Choroid plexus epithelial cell (primary cell): ENCODE measurements at places on chromosomes 11 and 22.
A peak's percentile ranks its signal among the peaks of the same experiment; 100 is the strongest.

- peak; percentile 91 for DNase-seq
Observed at GRCh38 chr22:36856121-36856791, 4.5 kb upstream of the NCF4 start.

GRCh38 chr22:36948273-36949225 lies 35.1 kb downstream of the CSF2RB start:
- no peak for DNase-seq

DNA sequence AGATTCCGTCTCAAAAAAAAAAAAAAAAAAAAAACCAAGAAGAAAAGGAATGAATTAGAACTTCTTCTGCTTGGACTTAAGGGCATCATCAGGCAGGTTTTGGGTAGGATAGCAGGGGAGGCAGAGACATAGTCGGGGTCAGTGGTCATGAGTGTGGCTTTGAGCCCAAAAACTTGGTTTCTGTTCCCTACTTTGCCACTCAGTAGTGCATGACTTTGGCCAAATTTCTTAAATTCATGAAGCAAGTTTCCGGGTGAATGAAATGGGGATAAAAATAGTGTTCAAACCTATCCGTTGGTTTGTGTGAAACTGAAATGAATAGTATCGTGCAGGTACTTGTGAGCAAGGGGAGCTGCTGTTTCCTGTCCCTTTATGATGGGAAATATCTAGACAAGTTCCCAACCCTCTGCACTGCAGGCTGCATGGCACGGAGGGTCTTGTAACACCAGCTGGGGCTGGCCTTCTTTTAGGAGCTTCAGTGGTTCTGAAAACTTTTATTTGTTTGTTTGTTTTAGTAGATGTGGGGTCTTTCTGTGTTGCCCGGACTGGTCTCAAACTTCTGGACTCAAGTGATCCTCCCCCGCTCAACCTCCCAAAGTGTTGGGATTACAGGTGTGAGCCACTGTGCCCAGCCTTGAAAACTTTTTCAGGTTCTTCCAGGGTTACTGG lies 18.4 kb downstream of the NEAT1 start:
- peak; percentile 73 for DNase-seq

DNA sequence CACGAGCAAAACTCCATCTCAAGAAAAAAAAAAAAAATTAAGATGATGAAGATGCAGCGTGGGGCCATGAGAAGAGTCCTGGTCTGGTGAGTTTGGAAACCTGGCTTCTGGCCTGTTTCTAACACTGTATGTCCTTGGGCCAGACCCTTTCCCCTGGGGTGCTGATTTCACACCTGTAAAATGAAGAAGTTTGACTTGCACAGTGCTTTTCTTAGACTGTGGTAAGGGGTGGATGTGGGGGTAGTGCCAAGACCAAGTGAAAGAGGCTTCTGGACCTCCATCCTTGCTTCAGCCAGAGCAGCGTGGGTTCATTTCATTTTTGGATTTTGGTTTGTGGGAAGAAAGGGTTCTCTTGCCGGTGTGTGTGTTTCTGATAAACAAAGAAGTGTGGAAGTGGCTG lies 42.1 kb downstream of the PTPRJ start:
- no peak for DNase-seq

DNA sequence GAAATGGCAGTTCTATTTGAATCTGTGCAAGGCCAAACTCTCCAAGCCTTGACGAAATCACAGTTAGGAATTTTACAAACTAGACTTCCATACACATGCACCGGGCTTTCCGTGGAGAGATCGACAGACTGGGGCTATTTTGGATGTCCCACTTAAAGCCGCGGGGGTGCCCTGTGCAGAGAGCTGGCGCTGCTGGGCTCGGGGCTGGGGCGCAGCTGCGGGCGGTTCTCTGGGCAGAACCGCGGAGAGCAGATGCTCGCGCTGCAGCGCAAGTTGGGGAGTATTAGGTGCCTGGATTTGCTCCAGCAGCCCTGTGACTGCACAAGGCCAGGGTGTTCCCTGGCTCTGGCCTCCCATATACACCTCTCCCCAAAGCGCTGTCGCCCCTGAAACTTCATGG lies 67.2 kb downstream of the SPATA19 start:
- no peak for DNase-seq

DNA sequence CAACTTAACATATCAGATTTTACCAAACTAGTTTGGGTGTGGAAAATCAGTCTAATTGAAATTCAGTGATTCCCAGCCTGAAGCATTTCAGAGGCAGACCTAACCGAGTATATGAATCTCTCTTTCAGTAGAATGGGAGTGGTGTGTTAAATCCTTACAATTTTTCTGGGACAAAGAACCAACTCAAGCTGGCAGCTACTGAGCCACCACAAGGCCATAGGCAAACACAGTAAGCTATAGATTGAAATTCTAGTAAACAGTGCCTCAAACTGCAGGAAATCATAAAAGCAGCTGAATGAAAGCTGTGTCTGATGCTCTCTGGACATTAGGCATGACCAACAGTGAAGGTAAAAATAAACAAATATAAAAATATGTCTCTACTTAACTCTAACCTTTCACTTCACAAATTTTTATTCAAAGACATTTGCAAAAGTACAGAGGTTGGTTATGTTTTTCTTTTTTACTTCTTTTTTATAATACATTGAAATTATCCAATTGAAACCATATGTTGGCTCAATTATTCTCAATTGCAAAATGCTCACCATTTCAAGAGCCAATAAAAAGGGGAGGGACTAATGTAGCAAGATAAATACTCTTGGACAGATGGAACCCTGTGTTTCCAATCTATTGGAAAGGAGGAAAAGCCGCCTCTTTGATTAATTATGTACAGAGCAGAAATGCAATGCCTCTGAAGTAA lies 35.8 kb upstream of the FIBIN start:
- DNase-seq = no peak

- peak; percentile 91 for DNase-seq
Observed at GRCh38 chr11:8905528-8906165, 5.3 kb upstream of the AKIP1 start.

DNA sequence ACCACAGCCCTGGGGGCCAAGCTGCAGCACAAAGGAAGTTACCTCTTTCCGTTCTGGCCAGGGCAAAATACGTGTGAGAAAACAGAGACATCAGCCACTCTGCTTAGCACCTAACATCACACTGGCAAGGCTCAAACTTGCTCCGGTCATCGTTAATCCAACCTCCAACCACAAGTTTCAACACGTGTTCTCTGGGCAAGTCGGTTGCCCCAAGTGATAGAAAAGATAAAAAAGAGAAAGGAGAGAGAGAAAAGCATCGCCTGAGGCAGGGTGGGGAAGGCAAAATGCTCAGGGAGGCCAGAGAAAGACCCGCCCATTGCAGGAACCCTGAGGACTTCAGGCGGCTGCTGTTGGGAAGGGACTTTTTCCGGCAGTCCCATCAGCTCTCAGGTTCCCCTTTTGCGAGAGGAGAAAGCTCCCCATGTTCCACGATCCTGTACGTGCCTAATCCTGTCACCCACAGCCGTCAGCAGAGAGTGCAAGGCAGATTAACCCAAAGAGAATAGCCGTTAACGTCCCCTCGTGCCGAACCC lies 18.5 kb upstream of the B4GALNT4 start:
- DNase-seq = no peak

DNA sequence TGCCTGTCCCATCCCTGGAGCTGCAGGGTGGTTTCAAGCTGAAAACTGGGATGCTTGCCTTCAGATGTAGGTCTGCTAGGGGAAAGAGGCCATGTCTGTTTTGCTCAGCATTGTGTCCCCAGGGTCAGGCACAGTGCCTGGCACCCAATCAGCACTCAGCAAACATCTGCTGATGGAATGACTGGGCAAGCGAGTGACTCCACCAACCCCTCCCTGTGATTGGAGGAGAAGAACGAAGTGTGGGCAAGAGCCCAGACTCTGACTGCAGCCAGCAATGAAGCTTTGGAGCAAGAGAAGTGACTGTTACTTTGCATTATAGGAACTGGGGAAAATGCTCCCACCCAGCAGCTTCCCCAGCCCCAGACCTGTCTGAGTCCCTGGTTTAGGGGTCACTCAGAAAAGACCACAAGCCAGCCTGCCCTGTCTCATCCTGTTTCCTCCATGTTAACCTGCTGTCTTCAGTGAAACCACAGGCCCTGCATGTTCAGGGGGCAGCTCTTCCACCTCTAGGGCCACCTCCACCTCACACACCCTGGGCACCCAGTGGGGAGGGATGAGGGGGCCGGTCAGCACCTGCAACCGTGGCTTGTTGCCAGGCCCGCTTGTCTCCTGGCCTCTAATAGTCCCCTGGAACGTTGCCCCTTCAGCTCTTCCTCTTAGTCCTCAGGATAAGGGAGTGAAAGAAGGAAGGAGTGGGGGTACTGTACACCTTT lies 147.4 kb downstream of the TRIM29 start:
- no peak for DNase-seq

GRCh38 chr11:57306940-57307565 lies 17.7 kb downstream of the TNKS1BP1 start:
- no peak for DNase-seq

GRCh38 chr22:32204856-32205722 lies at the start of gene RFPL2:
Gene RFPL2, minus strand, starts transcription at chr22:32205073. Its CDS starts 2,622 bp downstream, at chr22:32202451.
- peak; percentile 11 for DNase-seq

DNA sequence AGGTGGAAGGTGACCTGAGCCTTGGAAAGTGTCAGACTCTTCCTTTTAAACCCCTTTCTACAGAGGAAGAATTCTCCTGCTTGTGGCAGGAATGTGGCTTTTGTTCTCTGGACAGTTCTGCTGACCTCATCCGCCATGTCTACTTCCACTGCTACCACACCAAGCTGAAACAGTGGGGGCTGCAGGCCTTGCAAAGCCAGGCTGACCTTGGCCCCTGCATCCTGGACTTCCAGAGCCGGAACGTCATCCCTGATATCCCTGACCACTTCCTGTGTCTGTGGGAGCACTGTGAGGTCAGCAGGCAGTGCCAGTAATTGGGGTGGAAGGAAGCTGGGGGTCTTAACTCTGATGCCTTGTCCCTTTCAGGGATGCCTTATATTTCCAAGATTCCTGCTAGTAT lies 9.3 kb downstream of the HINFP start:
- peak; percentile 41 for DNase-seq

GRCh38 chr11:66478729-66479393 lies 1.4 kb upstream of the DPP3 start:
- DNase-seq = peak; percentile 26

GRCh38 chr11:127037001-127037400 lies 36.4 kb upstream of the KIRREL3 start:
- no peak for DNase-seq

DNA sequence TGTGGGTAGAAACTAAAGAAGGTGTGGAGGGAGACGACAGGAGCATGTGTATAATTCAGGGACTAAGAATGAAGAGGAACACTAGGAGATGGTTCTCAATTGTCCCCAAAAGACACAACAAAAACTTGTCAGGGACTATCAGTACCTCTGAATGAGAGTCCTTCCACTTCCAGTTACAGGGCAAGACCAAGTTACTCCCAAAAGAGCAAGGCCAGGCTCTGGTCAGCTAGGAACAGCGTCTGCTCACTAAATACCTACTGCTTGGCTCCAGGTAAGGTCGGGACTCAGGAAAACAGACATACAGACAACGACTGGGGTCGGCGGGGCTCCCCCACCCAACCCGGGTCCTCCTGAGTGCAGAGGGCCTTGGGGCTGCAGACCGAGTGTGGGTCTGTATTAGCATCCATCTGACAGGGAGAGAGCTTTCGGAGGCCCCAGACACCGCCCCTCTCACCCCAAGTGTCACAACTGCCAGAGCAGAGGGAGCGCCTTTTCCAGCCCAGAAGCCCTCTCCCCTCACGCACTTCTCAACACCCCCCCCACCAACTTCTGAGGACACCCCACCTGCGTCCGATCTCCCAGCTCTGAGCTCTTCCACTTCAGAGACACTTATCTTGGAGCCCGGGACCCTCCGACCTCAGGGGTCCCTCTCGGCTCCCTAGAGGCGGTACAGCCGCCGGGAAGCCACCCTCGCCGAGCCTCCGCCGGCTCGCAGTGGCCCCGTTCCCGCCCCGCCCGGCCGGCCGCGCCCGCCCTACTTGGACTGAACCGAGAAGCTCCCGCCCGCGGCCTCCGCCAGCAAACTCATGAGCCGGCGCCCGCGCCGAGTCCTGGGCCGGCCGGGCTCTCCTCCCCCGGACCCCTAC lies 522 bp downstream of the RHOG start:
- DNase-seq = no peak

- no peak for DNase-seq
Observed at GRCh38 chr11:134759274-134759673, 347.2 kb upstream of the B3GAT1 start.

DNA sequence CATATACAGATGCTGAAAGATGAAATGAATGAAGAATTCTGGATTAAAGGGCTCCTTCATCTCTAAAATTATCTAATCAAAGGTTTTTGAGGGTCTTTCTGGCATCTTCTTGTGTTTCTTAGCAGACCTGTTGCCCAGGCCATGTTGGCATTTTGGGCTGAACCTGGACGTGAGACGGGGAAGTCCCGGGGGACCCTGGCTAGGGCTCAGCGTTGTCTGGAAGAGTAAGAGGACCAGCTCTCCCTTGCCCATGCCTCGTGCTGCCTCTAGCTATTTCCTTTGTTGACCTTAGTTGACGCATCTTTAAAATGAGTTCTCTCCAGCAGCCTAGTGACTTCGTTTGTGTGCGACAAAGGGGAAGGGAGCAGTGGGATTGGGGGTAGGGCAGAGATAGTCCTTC lies 152.2 kb downstream of the ST3GAL4 start:
- DNase-seq = no peak

- no peak for DNase-seq
Observed at GRCh38 chr11:102415304-102415916, 37.2 kb downstream of the TMEM123 start.

DNA sequence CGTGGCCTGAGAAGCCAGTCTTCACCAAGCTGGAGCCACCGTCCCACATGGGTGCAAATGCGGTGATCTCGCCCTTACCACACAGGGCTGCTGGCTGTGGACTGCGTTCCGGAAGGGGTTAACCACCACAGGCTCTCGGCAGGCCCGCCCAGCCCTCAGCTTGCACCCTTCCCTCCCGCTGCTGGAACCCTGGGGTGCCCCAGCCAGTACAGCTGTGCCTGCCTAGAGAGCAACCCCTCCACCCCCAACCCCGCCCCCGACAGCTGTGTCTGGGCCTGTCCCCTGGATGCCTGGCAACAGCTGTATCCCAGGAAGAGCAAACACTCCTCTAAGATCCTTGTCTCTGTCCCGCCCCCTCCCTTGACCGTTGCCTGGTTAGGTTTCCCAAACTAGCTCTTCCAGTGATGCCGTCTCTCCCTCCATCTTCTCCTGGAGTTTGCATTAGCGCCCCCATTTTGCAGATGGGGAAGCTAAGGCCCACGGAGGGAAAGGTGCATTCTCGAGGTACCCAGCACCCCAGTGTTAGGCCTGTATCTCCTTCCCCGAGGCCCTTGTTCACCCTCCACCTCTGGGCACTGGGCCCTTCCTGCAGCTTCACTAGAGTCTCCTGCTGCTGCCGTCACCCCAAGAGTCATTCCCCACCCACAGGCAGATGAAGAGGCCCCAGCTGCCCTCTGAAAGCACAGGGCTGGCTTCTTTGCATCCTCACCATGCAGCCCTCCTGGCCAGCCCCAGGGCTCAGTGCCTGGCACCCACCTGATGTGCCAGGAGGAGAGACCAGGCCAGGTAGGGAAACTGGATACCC lies 12.6 kb upstream of the COX8A start:
- DNase-seq = peak; percentile 58

- DNase-seq = no peak
Observed at GRCh38 chr11:64517992-64518391, 73.0 kb upstream of the SLC22A12 start.
